ENCODE measurements at places on chromosomes 1 and 21. TPM values are rescaled to one million over a fixed set of nuclear protein-coding genes. Genes with fewer than 3 reads are reported as not detected.
A peak's percentile ranks its signal among the peaks of the same experiment; 100 is the strongest.

Gene PRDX1
- 2,910 TPM for total RNA-seq

DNA sequence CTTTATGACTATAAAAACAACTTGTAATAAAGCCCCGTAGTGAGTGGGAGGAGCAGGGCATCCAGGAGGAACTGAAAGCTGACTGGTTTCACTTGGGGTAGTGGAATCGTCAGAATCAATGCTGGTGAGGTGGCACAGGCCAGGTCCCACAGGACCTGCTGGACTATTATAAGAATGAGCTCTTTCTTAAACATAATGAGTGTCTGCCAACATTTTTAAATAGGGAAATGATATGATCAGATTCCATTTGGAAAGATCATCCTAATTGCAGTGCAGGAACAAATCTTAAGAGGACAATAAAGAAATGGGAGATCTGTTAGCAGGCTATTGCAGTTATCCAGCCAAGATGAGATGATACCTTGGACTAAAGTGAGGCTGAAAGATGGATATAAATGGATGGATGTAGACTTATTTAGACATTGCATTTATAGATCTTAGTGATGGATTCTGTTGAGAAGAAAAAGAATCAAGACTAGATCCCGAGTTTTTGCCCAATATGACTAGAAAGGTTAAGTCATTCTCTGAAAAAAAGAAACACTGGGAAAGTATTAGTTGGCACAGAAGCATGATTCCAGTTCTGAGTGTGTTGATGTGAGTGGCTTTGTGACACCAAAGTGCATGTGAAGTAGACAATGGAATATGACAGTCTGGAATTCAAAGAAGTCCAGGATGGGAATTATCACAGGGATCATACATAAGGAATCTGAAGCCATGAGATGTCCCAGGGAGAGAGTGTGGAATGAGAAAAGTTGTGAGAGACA, 153.3 kb upstream of the SGIP1 start:
- DNase-seq, result no peak

DNA sequence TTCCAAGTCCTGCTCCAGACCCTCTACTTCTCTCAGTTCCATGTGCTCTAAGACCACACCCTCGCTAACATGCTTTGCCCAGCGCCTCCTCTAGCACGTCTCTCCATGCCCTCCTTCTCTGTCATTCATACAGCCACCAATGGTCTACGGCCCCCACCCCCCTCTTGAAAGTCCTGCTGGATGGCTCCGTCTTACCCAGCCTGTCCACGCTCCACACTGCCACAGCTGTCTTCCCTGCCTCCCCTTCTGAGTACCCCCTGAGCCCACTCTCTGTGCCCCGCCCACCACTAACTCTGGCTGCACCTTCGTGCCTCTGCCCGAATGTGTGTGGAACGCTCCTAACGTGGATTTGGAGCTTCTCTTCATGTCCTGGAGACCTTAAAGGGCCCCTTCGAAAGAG, 244.6 kb downstream of the TRABD2B start:
- DNase-seq, result no peak

GRCh38 chr1:241738284-241739078, 86.4 kb downstream of the WDR64 start:
- no peak for DNase-seq

Gene SIKE1
- 105 TPM for total RNA-seq

Gene GCSAML
- not detected for total RNA-seq

DNA sequence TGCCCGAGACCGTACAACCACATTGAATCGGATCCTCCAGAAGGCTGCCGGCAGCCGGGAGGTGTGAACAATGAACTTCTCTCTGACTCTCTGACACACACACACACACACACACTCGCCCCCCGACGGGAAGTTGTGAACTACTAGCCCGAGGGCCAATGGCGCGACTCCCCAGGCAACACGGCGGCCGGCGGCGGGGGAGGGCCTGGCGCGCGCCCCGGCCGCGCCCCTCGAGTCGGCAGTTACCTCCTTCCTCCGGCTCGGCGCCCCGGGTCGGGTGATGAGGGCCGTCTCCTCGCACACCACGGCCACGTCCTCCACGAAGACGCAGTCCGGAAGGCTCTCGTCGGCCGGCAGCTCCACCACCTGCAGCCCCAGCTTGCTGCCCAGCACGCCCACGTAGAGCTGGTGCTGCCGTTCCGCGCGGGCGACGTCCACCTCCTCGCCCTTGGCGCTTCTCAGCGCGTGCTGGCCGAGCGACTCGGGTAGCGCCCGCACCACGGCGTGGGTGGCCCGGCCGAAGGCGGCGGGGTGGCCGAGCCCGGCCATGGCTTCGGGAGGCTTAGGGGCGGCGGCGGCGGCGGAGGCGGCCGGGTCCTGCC, 361 bp downstream of the DDAH1 start:
- DNase-seq, result peak; percentile 86

DNA sequence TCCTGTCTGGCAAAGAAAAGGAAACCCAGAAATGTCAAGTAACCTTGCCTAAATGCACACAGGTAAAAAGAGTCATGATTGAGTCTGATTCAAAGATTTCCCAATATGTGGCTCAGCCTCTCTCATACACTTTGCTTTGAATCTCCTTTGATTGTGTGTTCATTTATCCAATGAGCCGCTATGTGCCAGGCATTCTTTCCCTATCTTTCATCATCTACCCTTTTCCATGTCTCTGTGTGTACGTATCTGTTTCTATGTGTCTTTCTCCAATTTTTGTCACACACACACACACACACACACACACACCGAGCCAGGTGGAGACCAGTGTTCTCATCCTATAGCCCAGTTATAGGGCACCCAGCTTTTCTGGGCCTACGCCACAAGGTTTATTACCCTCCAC, 35.7 kb upstream of the BCL9 start:
- DNase-seq, result no peak

- no peak for DNase-seq
Measured at GRCh38 chr1:178818416-178818815, 52.5 kb downstream of the ANGPTL1 start.

GRCh38 chr1:233689017-233689747, 75.3 kb downstream of the KCNK1 start:
- DNase-seq, result no peak

Gene TMEM125
- 13.0 TPM for total RNA-seq

DNA sequence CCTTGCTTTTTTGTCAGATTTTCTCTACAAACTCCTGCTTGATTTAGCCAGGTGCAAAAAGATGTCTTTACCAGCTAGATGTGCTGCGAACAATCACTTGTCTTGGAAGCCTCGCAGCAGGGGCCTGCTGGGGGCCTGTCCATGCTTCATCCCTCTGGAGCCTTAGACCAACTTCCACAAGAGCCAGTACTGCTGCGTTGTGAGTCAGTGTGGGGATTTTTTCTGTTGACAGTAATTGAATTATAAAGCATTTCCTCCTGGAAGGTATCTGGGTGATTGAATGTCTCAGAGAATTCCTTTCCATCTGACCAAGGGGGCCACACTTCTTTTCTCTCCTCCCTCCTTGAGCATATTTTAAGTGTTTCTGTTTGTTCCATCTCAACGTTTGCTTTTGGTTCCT, 40.4 kb upstream of the LDLRAP1 start:
- DNase-seq, result no peak

Gene TIAM1
- total RNA-seq, result 23.9 TPM

Gene CTH
- 33.5 TPM for total RNA-seq

GRCh38 chr21:35938446-35938845, 121.9 kb downstream of the SETD4 start:
- no peak for DNase-seq

GRCh38 chr1:93804412-93804811, 74.6 kb downstream of the DNTTIP2 start:
- DNase-seq, result no peak

DNA sequence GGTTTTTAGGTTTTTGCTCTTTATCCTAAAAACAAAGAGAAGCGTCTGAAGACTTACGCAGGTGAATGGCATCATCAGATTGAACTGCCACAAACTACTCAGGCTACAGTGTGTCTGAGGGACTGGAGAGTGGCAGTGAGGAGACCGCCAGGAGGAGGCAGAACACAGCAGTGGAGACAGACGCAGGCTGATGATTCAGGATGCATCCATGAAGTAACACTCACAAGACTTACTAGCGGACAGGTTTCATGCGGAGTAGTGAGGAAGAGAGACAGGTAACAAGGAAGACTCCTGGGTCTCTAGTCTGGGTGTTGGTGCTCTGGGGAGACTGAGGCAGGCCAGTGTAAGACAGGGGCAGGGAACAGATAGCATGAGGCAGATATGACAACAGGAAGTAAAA, 5.7 kb downstream of the HSF2BP start:
- DNase-seq, result no peak

DNA sequence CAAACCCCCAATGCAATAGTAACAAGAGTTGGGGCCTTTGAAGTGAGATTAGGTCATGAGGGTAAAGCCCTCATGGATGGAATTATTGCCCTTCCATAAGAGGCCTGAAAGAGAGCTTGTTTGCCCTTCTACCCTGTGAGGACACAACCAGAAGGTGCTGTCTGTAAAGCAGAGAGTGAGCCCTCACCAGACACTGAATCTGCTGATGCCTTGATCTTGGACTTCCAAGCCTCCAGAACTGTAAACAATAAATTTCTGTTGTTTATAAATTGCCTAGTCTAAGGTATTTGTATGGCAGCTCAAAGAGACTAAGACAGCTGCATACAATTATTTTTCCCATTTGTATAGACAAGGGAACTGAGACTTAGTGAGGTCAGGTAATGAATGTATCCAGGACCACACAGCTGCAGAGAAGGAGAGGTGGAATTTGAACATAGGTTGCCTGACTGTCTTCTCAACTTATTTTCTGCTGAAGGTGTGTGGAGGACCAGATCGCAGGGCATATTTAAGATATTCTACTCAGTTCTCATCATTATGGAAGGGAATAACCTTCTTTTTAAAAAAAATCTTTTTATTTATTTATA, 18.7 kb downstream of the IL23R start:
- DNase-seq, result no peak

Gene C8A
- total RNA-seq, result not detected

Gene NPPB
- 1.5 TPM for total RNA-seq

Gene PGLYRP4
- not detected for total RNA-seq

Gene DRAXIN
- 60.1 TPM for total RNA-seq

DNA sequence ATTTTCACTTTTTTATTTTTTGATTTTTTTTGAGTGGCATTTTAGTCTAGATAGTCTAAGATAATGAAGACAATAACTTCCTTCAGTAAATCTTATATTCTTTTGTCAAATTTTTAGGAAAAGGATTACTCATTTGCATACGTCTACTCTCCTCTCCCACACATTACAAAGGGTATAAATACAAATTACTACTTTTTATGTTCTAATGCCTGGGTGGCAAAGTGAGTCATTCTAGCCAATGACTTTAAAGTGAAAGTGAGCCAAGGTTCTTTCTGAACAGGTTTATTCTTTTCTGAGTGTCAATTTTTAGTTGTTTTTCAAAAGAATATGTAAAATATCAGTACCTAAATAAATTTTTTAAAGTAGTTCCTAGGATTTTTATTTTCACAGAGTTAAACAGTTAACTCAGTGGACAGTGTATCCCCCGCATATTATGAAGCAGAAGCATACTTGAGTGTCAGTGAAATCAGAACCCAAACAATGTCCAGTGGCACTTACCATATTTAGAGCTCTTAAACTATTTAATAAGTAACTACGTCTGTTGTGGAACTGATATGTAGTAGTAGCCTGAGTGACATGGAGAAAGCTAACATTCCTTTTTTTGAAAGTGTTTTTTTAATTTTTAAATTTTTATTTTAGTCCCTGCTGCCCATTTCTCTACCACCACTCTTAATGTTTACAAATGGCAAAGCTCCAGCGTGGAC, 141.7 kb downstream of the PHTF1 start:
- DNase-seq, result no peak

Gene RGS13
- total RNA-seq, result not detected

- no peak for DNase-seq
Measured at GRCh38 chr21:46128933-46129571, 26.3 kb downstream of the FTCD start.

Gene TMEM81
- 2.6 TPM for total RNA-seq

Data from H7 (cell line).